ENCODE measurements at places on chromosomes 11 and 22. TPM values are rescaled to one million over a fixed set of nuclear protein-coding genes. Genes with fewer than 3 reads are reported as not detected.

Gene OR51B2
- total RNA-seq: not detected

Gene CRYBB3
- not detected for total RNA-seq

Gene SCO2
- 5.7 TPM for total RNA-seq

Gene PACSIN3
- total RNA-seq: 20.9 TPM

Gene KCTD14
- total RNA-seq: 1.6 TPM

Gene TST
- total RNA-seq: 52.8 TPM

Gene DEUP1
- not detected for total RNA-seq

Gene DDTL
- total RNA-seq: 2.3 TPM

Gene FOXR1
- total RNA-seq: not detected

Measured in A549 treated with dexamethasone at 1 μM for 4 hours (cell line).